ENCODE measurements at places on chromosomes 1 and 21.

DNA sequence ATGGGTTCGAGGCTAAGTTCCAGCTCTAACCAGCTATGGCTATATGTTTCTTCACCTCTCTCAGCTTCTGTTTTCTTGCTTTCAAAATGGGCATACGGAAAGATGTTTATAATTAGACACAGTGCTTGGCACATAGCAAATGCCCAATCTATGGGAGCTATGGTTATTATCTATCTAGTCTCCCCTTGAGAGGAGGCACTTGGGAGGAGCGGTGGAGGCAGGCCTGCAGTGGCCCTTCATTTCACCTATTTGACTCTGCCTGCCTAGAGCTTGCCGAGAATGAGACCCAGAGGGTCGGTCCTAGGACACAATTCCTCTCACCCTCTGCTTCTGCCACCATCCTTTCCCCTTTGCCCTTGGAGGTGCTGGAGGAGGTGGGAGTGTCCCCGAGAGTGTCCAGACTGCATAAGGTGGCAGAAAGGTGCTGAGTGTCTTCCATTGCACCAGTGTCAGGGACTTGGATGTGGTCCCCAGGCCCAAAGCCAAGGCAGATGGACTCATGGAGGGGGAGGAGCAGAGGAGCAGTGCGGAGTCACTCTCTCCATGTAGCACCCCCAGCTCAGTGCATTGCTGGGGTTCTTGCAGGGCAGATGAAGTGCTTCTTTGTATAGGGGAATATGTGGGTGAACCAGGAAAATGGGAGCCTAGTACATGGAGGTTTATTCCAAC, 9.0 kb downstream of the LGR6 start:
- DNase-seq: no peak

GRCh38 chr21:17051054-17051453, 461.8 kb upstream of the CXADR start:
- no peak for DNase-seq

GRCh38 chr1:67148516-67149178, 13.9 kb upstream of the C1orf141 start:
- DNase-seq: no peak

- no peak for DNase-seq
Measured at GRCh38 chr1:235513495-235514366, 9.5 kb upstream of the B3GALNT2 start.

DNA sequence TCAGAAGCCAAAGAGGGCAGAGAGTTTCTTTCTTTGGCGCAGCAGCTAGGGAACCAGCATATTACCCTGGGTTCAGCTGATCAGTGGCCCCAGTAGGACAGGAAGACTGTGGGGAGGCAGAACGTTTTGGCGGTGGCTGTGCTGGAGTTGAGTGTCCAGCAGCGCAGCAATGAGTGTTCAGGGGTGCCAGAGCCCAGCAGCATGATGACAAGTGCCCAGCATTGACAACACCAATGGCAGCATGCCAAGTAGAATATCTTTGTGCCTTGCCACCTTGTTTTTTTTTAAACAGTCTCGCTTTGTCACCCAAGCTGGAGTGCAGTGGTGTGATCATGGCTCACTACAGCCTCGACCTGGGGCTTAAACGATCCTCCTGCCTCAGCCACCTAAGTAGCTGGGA, 106.7 kb upstream of the CDC42BPA start:
- no peak for DNase-seq

GRCh38 chr1:228272831-228273571, 65.2 kb downstream of the OBSCN start:
- DNase-seq: no peak

GRCh38 chr1:201739492-201740085, 89.4 kb upstream of the IPO9 start:
- peak; percentile 42 for DNase-seq

DNA sequence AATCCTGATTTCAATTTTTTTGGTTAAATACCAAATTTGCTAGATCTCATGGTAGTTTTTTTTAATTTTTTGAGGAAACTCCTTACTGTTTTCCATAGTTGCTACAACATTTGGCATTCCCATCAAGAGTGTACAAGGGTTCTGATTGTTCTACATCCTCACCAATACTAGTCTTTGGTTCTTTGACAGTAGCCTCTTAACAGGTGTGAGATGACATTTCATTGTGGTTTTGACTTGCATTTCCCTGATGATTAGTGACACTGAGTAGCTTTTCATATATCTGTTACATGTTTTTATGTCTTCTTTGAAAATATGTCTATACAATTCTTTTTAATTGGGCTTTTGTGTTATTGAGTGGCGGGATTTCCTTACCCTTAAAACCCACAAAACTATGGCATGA, 20.9 kb upstream of the RGS13 start:
- DNase-seq: no peak

- no peak for DNase-seq
Measured at GRCh38 chr1:11746092-11746491, 10.2 kb downstream of the AGTRAP start.

DNA sequence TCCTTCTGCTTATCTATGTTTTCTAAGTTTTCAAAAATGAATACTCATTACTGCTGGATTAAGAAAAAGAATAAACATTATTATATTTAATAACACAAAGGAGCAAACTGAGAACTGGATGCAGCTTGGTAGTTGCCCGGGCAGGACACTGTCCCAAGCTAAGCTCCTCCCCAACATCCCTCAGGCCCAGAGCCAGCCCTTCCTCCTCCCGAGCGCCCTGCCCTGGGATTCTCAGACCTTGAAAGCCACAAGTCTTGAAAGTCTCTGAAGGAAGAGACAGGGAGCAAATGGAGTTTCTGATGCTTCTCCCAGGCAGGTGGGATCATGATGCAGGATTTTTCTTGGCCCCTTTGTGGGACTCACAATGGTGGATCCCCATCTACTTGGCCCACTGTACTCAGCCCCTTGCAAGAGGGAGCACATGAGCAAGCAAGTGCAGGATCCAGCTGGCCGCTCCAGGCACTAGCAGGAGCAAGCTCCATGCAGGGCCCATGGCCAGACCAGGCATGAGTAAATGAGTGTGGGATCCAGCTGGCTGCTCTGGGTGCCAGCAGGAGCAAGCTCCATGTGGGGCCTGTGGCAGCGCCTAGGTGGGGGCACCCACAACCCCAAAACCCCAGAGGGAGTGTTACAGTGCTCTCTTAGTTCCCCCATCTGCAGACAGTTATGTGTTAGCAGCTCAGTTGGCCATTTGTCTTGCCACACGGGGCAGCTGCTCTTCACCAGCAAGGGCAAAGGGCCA, 32.1 kb upstream of the RAB4A start:
- DNase-seq: no peak

- DNase-seq: no peak
Measured at GRCh38 chr1:213425376-213426030, 374.5 kb downstream of the RPS6KC1 start.

- DNase-seq: no peak
Measured at GRCh38 chr1:70090141-70090540, 115.2 kb downstream of the LRRC40 start.

- DNase-seq: no peak
Measured at GRCh38 chr21:19540287-19540686, 1136.7 kb upstream of the TMPRSS15 start.

- no peak for DNase-seq
Measured at GRCh38 chr1:198300451-198300850, 143.7 kb downstream of the NEK7 start.

GRCh38 chr1:20319456-20320220, 29.0 kb downstream of the VWA5B1 start:
- DNase-seq: no peak

DNA sequence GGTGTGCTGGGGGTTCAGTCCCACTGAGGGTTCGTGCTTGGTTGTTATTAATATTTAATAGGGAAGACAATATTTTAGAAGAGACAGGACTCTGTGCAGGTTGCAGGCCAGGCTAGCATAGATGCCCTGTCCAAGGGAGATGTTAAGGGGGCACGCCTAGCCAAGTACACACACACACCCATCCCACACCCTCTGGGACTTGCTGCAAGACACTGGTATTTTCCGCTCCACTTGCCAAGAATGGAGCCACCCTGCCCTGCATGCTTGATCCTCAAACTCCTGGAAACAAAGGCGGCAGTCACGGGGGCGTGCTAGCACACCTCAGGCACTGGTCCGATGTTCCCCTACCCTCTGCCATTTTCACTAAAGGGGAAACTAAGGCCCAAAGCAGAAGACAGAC, 99.1 kb downstream of the MRPL37 start:
- DNase-seq: no peak

GRCh38 chr1:177928194-177928593, 41.7 kb downstream of the SEC16B start:
- no peak for DNase-seq

DNA sequence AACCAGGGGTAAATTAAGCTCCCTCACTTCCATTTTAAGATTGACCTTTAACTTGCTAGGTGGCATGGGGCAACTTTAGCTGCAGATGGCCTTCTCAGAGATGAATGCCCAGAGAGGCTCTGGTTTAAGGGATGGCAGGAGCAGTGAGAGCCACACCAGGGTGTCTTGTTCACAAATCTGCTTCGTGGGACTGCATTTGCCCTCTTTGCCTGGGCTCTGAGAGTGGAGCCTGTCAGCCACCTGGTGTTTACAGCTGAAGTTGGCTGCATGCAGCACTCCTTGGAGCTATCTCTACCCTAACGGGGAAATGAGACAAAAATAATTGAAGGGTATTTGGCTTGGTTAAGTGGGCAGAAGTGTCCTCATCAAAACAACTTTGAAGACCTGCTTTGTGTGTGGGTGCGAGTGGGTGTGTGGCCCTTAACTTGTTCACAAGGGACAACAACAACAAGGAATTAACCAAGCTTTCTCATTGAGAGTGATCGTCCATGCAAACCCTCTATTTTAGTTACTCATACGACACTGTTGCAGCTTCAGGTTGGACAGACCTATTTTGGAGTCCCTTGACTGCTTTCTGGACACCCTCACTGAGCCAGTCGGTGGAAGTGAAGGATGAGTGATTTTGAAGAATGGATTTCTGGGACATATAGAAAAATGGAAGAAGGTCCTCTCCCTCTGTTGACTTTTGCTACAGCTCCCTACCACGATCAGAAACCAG, 29.8 kb downstream of the PGM1 start:
- DNase-seq: no peak

DNA sequence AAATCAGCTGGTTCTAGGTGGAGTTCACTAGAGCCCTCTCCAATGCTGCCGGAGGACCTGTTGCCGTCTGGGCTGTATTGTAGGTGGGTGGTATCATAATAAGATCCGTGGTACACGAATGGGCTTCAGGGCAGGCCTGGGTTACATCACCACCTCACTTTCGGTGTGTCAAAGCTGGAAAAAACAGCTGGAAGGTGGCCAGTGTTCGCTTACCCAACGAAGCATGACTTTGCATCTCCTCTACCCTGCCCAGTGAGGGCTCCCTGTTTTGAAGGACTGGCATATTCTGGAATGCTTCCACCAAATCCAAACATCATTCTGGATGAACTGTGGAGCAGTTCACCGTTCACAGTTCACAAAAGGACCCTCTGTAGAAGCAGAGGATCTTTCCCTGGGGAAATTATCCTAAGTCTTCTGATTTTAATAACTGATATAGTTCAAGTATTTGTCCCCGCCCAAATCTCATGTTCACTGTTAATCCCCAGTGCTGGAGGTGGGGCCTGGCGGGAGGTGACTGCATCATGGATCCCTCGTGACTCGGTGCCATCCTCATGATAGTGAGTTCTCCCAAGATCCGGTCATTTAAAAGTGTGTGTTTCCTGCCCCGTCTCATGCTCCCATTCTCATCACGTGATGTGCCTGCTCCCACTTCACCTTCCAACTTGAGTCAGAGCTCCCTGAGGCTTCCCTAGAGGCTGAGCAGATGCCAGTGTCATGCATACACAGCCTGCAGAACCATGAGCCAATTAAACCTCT, 429.0 kb downstream of the KIF26B start:
- no peak for DNase-seq

DNA sequence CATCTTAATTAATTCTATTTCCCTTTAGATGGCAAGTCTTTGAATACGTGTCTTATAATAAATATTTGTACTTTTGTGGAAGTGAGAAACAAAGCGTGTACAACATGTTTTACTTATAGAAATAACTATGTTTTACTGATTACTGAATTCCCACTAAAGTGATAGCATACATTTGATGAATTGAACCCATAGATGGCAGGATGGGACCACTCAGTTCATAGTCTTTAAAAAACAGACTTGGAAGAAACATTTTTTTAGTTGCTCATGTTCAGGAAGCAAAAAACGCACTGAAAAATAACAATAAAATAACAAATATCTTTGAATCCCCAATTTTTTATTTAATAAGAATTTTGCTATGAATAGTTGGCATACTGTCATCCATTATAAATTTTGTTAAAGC, 507.1 kb upstream of the ZRANB2 start:
- no peak for DNase-seq

DNA sequence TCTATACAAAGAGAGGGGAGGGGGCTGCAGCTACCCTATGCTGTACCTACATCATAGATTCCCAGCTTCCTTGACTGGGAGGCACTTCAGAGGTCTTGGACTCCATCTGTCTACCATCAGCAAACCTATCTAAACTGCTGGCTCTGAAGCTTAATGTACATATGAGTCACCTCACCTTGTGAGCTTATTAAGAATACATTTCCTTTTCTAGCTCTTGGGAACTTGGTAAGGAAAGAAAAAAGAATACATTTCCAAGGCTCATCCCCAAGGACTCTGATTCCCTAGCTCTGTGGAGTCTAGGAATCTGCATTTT, 50.0 kb upstream of the PRELP start:
- DNase-seq: no peak

- DNase-seq: no peak
Measured at GRCh38 chr1:95033843-95034242, 38.9 kb downstream of the ALG14 start.

GRCh38 chr1:15950763-15951295, 25.1 kb downstream of the ZBTB17 start:
- DNase-seq: peak; percentile 61

GRCh38 chr1:13823126-13823880, 123.3 kb downstream of the PRDM2 start:
- no peak for DNase-seq

- no peak for DNase-seq
Measured at GRCh38 chr1:225825607-225826007, 15.7 kb downstream of the EPHX1 start.

GRCh38 chr1:38253314-38253713, 206.7 kb upstream of the POU3F1 start:
- DNase-seq: no peak

DNA sequence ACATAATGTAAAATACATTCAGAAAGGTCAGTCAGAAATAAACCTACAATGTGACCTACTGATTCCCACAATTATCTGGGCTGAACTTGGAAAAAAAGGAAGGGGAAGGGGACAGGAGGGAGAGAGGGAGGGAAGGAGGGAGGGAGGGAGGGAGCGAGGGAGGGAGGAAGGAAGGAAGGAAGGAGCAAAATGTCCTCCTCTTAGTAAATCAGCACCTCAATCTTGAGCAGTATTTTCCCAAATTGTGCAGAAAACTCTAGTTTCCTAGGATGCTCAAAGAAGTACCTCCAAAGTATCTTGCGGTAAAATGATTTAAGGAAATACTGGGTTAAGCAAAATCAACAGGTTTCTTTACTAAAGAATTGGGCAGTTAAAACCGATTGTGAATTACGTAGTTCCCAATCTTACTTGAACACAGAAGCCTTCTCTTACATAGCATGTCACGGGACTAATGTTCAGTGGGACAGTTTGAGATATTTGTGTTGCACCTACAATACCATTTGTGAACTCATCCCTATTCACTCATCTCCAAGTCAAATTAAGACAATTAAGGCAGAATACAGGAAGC, 51.0 kb upstream of the ASPM start:
- no peak for DNase-seq

GRCh38 chr1:1290238-1290731, 10.0 kb downstream of the SCNN1D start:
- peak; percentile 39 for DNase-seq

- DNase-seq: peak; percentile 87
Measured at GRCh38 chr1:27568300-27569087, 35.5 kb downstream of the AHDC1 start.
